ENCODE measurements at places on chromosomes 16 and 17. TPM values are rescaled to one million over a fixed set of nuclear protein-coding genes. Genes with fewer than 3 reads are reported as not detected.

GRCh38 chr16:28526201-28527099 lies 12.3 kb downstream of the NUPR1 start:
- no peak for DNase-seq

DNA sequence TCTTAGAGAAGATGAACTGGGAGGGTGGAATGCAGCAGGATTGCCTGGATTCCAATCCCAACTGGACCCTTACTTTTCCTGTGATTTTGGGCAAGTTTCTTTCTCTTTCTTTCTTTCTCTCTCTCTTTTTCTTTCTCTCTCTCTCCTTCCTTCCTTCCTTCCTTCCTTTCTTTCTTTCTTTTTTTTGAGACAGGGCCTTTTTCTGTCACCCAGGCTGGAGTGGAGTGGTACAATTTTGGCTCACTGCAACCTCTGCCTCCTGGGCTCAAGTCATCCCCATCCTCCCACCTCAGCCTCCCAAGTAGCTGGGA lies 20.5 kb downstream of the CDH1 start:
- DNase-seq: no peak

The FBXO39 gene
- total RNA-seq: 0.23 TPM

The CDYL2 gene
- total RNA-seq: 34.3 TPM

The OR1G1 gene
- not detected for total RNA-seq

The RAD51C gene
- 16.3 TPM for total RNA-seq
